Effector memory CD4-positive, alpha-beta T cell (primary cell): ENCODE measurements at places on chromosomes 1 and 21.

GRCh38 chr1:40413527-40414252 lies 36.6 kb upstream of the ZFP69B start:
- DNase-seq: no peak

DNA sequence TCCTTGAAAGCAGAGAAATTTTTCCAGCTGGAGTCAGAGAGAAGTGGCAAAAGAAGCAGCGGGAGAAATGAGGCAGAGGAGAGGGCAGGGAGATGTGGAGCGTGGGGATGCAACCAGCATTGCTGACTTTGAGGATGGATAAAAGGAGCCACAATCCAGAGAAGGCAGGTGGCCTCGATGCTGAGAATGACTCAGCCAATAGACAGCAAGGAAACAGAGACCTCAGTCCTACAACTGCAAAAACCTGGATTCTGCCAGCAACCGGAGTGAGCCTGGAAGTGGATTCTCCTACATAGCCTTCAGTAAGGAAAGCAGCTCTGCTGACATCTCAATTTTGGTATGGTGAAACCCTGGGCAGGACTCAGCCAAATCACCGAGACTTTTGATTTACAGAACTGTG lies 128.9 kb upstream of the ATP1B1 start:
- DNase-seq: no peak

DNA sequence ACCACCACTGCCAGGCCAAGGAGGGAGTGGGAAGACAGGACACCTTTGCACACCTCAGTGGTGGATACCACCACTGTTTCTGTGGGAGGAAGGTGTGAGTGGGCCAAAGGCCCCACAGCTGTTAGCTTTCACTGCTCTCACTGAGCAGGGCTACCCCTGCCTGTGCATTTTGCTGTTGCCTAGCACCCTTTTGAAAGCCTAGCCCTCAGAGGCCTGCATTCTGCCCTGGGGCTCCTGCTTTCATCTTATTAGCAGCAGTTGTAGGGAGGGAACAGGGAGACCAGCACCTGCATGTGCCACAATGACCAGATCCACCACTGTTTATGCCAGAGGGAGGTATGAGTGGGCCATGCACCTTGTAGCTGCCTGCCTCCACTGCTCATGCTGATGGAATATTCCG lies 110.9 kb upstream of the C21orf91 start:
- no peak for DNase-seq

- DNase-seq: no peak
Observed at GRCh38 chr1:173853074-173853473, 14.7 kb downstream of the GAS5 start.

DNA sequence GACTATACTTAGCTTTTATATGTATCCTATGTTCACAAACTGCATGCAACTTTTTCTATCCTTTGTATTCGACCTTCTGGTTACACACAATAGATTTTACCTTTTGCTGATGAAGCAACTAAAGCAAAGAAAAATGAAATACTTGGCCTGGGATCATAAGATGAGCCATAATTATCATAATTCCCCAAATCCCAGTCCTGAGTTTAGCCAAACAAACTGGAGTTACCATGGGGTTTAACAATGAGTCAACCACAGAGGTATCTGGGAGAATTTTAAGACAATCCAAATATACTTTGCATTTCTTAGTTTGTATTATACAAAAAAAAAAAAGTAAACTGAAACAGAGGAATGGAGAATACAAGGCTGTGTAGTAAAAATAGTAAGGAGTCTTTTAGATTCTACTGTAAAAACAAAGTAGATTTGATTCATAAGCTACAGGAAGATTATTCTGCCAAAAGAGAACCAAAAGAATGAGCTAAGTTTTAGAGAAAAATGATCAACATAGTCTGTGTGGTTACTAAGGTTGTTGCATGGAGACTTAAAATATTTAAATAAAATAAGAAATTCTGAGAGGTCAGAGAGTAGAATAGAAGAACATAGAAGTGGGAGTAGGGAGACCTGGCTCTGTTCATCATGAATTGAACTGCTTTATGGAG lies 60.4 kb upstream of the GORAB start:
- DNase-seq: no peak

GRCh38 chr21:33202464-33203363 lies 27.0 kb upstream of the IFNAR2 start:
- no peak for DNase-seq

GRCh38 chr21:39441502-39442475 lies 3.8 kb downstream of the LCA5L start:
- DNase-seq: no peak

DNA sequence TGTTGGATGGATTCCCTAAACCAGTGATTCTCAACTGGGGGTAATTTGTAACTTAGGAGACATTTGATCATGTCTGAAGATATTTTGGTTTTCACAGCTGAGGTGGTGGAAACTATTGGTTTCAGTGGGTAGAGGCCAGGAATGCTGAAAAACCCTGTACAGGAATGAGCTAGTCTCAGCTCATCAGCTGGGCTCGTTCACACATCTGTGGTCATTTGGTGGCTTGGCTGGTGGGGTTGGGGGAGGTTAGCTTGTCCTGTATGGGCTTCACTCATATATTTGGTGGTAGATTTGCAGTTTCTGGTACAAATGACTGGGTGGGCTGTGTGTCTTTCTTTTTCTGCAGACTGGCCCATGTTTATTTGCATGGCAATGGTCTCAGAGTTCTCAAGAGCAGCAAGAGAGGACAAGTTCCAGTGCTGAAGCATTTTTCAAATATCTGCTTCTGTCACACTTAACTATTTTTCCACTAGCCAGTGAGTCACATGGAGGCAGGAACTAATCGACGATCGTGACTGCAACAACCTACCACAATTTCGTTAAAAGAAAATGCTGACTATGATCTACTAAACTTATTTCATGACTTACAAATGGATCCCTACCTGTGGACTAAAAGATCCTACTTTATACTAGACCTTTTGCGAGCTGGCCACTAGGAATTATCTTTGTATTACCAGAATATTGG lies 321.7 kb upstream of the PLXNA2 start:
- no peak for DNase-seq

GRCh38 chr21:33169359-33169758 lies 60.4 kb upstream of the IFNAR2 start:
- DNase-seq: no peak

- DNase-seq: no peak
Observed at GRCh38 chr1:109912214-109912861, 1.7 kb downstream of the CSF1 start.

DNA sequence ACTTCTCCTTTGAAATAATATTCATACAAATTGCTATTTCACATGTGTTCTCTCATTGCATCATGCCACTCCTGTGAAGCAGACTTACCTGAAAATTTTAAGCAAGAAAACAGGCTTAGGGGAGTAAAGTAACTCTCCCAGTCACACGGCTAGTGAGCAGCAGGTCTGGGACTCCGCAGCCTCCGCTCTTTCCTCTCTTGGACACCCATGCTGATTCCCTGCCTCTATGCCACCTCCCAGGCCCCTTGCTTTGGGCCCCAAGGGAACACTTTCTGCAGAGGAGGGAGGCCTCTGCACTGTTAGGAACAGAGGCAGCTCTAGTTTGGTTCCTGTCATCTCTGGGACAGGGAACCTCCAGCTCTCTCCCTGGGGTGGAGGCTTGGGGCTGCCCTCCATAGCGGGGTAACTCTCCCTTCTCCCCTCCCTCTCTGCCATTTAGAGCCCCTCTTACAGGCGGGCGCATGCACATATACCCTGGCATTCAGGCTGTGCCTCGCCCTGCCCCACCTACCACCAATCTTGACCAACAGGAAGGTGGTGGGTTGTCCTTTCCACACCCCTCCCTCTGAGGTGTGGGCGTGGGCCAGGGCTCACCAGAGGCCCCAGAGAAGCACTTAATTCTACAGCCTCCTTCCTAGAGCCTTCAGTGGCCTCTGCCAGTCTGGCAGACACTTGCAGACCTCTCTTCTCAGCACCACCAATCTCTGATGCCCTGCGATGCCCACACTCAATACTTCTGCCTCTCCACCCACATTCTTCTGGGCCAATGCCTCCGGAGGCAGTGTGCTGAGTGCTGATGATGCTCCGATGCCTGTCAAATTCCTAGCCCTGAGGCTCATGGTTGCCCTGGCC lies at the start of gene RXFP4:
TSS of gene RXFP4 (plus strand) at position 646 of the 852 bp plus-strand sequence. CDS start at position 718, 72 bp downstream.
- no peak for DNase-seq

GRCh38 chr1:221150996-221151395 lies 271.8 kb downstream of the HLX start:
- no peak for DNase-seq

- no peak for DNase-seq
Observed at GRCh38 chr1:153624965-153625611, 2.2 kb downstream of the S100A13 start.

DNA sequence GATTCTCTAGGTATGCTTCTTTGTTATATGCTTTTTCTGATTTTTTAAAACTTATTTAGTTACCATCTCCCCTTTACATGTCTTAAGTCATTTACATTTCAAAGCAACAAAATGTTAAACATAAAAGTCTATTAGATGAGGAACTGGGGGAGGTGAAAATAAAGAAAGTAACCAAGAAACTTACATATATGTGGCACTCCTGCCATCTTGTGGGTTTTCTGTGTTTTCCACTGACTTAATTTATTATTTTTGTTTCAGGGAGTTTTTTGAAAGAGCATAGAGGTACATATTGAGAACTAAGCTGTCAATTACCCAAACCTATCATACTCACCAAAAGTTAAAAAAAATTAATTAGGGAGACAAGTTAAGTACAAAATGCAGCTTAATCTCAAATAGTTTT lies 1531.1 kb downstream of the MRPL39 start:
- DNase-seq: no peak

GRCh38 chr1:51623450-51623849 lies 6.6 kb downstream of the OSBPL9 start:
- no peak for DNase-seq

GRCh38 chr1:42767510-42768000 lies 506 bp downstream of the C1orf50 start:
- DNase-seq: no peak

DNA sequence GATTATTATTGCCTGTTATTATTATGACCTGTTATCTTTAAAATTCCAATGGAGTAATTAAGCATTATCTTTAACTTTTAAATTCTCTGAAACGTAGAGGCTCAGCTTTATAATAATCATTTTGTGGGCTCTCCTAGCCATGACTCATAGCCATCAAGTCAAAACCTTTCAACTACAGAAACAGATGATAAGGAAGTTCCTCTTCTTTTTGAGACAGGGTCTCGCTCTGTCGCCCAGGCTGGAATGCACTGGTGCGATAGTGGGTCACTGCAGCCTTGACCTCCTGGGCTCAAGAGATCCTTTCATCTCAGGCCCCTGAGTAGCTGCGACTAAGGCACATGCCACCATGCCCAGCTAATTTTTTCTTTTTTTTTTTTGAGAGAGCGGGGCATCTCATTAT lies 43.5 kb downstream of the CHML start:
- no peak for DNase-seq

GRCh38 chr1:228415853-228416216 lies 826 bp downstream of the TRIM17 start:
- DNase-seq: no peak

DNA sequence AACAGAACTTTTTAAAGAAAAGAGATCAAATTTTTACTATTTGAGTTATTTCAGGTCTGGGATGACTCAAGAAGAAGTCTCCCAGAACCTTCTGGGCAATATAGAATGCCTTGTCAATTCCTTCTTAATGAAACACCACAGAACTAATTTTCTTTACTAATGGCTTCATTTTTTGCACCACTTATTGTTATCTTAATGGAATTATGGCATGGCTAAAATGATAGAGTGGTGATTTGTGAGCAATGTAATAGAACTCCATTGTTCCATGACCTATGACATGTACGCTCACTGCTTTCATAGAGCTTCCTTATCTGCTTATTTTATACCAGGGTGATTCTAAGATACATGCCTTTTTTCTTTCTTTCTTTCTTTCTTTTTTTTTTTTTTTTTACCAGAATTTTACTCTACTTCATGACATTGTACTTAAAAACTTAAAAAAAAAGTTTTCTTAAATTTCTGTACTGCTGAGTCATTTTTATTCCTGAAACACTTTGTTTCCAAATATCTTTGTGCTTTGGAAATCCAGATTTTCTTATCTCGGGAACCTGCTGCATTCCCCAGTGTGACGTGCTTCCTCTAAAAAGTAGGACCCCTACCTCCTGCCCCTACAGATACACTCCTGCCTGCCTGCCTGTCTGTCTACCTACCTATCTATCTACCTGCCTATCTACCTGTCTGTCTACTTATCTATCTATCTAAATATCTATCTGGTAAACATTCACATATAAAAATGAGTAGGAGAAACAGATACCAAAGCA lies 284.9 kb downstream of the PBX1 start:
- DNase-seq: no peak

GRCh38 chr1:40232444-40232843 lies 15.3 kb upstream of the TMCO2 start:
- DNase-seq: no peak

- DNase-seq: no peak
Observed at GRCh38 chr21:25191141-25191540, 416.1 kb downstream of the MRPL39 start.

DNA sequence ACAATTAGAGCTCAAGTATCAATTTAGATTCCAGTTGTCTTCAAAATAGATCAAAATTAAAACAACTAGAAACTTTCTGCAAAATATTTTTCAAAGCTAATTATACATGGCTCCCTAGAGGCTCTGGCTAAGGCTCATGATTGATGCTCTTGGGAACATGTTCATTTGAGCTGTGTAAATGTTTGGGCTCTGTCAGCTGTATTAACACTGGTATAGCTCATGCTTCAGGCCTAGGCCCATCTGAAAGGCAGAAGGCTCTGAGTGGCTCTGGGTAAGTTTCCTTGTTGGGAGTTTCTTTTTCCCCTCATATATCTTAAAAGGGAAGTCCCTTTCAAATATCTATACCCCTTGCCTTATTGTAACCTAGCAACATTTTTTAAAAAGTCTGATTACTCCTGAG lies 81.3 kb downstream of the UROD start:
- DNase-seq: no peak

DNA sequence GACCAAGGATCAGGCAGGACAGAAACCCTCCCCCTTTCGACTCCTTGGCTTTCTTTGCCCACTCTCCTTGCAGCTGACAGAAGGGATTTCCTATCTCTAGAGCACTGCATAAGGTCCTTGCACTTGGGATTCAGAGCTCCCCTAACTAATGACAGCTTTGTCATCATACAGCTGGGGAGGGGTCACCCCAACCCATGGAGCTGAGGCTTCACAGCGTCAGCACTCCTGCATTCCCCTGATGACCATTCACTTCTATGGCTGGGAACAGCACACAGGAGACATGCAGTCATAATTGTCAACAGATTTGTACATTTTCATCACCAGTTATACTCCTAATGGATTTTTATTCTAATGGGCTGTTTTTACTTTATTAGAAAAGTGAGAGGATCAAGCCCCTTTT lies 161.7 kb upstream of the C1orf87 start:
- no peak for DNase-seq

DNA sequence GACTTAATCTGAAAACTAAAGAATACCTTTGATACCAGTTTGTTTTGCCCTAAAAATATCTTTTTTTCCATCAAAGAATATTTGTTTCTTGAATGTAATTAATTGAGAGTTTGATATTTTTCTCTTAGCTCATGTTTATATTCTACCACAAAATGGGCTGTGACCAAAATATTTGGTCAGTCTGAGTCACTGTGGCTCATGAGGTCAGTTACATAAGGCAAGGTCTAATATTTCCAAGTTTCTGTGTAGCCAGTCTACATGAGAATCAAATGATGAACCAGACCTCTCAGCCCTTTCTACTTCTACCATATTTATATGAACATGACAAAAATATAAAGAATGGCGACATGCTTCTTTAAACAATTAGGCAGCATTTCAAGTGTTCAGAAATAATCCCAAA lies 83.0 kb upstream of the IVNS1ABP start:
- DNase-seq: no peak
